Naive thymus-derived CD8-positive, alpha-beta T cell (primary cell): ENCODE measurements at places on chromosomes 5 and 9.

DNA sequence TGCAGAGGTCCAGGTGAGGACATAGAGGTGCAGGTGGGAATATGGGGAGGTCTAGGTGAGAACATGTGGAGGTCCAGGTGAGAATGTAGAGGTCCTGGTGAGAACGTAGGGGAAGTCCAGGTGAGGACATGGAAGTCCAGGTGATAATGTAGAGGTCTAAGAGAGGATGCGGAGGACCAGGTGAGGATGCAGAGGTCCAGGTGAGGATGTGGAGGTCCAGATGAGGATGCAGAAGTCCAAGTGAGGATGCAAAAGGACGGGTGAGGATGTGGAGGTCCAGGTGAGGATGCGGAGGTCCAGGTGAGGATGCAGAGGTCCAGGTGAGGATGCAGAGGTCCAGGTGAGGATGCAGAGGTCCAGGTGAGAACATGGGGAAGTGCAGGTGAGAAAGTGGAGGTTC, 133.8 kb downstream of the MRPL36 start:
- DNase-seq = no peak

DNA sequence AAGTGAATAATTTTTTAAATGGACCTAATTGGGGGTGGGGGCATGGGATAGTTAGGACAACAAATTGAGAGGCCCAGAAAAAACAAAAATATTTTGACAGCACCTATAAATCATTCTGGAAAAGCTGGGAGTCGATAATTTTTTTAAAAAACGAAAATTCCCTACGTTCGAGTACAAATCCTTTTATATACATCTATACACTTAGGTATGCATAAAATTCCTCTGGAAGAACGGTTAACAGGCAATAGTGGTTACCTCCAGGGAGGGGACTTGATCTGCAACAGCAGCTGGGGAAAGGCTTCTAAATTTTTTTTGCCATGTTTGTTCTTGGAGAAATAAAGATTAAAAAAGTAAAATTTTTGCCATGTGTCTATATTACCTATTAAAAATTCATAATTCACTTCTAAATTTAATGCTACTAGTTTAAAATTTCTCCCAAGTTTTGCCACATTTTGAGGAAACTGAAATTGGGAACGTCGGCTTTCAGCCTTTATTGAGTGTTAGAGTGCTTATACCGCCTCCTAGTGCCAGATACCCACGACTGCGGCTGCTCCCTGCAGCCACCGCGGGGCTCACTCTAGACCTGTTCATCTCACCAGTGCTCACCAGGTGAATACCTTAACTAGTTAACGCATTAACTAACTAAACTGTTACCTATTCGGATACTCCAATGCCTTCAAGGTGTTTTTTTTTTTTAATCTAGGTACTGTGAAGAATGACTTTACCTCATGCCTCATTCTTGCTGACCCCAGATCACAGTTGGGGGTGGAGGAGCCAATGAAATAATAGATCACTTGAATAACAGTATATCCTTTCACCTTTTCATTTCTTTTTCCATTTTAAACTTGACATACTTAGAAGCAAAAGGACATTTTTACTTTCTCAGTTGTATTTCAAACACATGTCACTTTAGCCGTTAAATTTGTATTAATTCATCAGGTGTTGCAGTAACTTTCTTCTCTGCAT, 1.8 kb upstream of the BHMT start:
- DNase-seq = peak; percentile 32

DNA sequence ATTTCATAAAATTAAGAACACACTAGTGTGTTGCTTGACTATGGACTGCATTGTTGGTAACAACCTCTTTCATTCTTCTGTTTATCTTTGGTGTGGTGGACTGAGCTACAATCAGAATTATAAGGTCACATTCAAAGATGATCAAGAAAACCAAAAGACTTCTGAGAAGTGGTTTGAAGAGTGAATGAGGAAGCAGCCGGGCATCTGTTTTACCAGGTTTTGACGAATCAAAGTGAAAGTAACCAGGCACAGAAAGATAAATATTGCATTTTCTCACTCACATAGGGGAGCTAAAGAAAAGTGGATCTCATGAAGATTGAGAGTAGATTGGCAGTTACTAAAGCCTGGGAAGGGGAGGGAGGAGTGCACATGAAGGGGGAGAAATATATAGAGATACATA, 589.1 kb downstream of the ZNF608 start:
- DNase-seq = no peak

DNA sequence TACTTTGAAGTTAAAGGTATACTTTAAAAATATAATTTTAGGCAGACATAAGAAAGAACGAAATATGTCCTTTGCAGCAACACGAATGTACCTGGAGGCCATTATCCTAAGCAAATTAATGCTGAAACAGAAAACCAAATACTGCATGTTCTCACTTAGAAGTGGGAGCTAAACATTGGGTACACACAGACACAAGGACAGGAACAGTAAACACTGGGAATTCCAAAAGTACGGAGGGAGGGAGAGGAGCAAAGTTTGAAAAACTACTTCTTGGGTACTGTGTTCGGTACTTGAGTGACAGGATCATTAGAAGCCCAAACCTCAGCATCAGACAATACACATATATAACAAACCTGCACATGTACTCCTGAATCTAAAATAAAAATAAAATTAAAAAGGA, 40.9 kb downstream of the TJP2 start:
- no peak for DNase-seq

DNA sequence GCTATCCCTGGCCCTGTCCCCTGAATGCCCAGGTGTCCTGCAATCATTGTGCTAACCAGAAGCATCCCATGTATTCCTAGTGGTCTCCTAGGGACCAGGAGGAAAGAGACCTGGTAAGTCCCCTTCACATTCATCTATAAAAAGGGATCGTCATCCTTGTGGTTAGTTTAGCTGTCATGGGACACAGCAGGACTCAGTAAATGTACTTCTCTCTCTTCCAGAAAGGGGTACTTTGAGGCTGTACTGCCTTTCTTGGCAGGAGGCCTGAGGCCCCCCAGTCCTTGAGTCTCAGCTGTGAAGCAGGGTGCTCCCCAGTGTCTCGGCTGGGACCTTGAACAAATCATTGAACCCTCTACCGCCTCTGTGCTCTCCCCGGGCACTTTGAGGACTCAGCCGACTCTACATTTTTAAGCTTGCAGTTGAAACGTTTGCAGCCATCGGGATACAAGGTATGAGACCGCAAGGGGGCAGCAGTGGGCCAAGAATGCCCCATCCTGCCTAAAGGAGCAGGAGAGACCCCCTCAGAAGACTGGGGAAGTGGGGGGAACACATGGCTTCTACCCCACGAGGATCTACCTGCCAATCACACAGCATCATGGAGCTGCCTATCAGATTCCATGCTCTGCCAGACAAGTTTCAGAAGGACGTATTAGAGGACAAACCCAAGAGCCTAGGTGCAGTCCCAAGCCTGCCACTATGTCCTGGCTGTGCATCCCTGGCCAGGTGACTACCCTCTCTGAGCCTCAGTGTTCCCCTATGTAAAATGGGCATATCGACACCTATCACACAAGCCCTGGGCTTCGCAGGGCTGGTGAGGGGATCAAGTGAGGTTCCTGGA, 2.4 kb upstream of the PHYKPL start:
- DNase-seq = peak; percentile 71
